ENCODE measurements at places on chromosomes 1 and 21. TPM values are rescaled to one million over a fixed set of nuclear protein-coding genes. Genes with fewer than 3 reads are reported as not detected.

DNA sequence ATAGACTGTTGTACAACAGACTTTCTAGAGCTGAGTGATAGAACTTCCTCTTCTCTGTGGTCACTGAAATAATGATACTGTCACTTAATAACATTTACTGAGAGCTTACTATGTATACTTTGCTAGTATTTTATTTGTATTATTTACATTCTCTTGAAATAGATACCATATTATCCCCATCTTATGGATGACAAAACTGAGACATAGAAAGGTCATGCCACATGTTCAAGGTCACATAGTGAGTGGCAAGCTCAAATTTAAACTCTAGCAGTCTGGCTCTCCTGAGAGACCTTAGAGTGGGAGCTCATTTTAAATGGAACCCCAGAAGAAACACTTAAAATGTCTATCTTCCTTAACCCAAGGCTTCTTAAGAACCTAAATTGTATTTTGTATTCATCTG lies 266.6 kb upstream of the CAMK1G start:
- no peak overlapping the region for H3K27ac ChIP-seq
- no peak for DNase-seq
- H3K4me1 ChIP-seq: no peaks in the 10 kb centered on the region
- no peaks in the 10 kb centered on the region for H3K27me3 ChIP-seq
- no peaks in the 10 kb centered on the region for H3K36me3 ChIP-seq

GRCh38 chr1:45001011-45001481 lies 10.1 kb downstream of the HECTD3 start:
- no peak overlapping the region for H3K4me3 ChIP-seq
- DNase-seq: no peak
- peaks cover 45% of the 10 kb centered on the region for H3K36me3 ChIP-seq
- H3K4me1 ChIP-seq: peaks cover 7% of the 10 kb centered on the region

GRCh38 chr1:93842750-93843500 lies 36.1 kb downstream of the DNTTIP2 start:
- H3K4me3 ChIP-seq: no peak overlapping the region
- no peak for DNase-seq
- no peak overlapping the region for H3K27ac ChIP-seq
- peaks cover 24% of the 10 kb centered on the region for H3K4me1 ChIP-seq
- H3K36me3 ChIP-seq: peaks cover 3% of the 10 kb centered on the region
- H3K27me3 ChIP-seq: no peaks in the 10 kb centered on the region

DNA sequence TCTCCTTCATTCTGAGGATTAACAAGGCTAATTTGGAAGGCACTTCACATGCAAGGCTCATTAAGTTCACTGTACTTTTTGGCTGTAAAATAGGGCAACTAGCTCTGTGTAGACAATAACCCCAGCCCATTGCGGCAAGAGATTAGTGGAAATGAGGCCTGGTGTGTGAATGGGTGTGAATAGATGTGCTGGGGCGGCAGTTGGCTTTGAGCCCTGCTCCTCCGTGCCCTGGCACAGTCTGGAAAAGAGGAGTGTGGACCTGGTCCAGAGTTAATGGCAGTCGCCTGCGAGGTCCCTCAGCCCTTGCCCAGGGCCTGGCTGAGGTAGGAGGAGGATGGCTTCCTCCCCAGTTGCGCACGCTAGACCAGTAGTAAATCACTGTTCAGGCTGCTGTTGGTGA lies 4.8 kb downstream of the KISS1 start:
- no peak overlapping the region for H3K27ac ChIP-seq
- DNase-seq: no peak
- H3K4me1 ChIP-seq: peaks cover 14% of the 10 kb centered on the region
- no peak overlapping the region for H3K4me3 ChIP-seq

DNA sequence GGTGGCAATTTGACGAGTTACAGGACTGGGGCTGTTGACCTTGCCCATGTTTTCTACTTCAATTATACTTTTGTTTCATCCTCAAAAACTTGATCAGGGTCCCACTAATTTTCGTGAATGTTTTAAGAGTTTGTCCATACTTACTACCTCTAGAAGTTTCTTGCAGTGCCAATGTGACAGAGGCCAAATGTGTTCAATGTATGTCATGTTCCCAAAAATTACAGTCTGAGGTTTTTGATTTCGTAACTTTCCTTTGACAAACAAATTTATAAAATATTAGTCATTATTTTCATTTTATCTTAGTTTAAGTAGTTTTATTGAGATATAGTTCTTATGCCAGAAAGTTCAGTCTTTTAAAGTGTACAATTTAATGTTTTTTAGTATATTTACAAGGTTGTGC lies 15.3 kb downstream of the VPS13D start:
- DNase-seq: no peak
- H3K36me3 ChIP-seq: peaks cover 78% of the 10 kb centered on the region
- no peaks in the 10 kb centered on the region for H3K27me3 ChIP-seq
- peak overlapping the region; percentile 75 for H3K27ac ChIP-seq

GRCh38 chr21:39911286-39912199 lies 44.3 kb downstream of the PCP4 start:
- no peak overlapping the region for H3K4me3 ChIP-seq
- no peak for DNase-seq
- no peaks in the 10 kb centered on the region for H3K4me1 ChIP-seq
- H3K27me3 ChIP-seq: no peaks in the 10 kb centered on the region
- no peak overlapping the region for H3K27ac ChIP-seq
- H3K36me3 ChIP-seq: no peaks in the 10 kb centered on the region

ZMPSTE24 gene
- total RNA-seq: 36.4 TPM

S100A7A gene
- total RNA-seq: not detected

NDUFS5 gene
- 351 TPM for total RNA-seq

RHOU gene
- 5.5 TPM for total RNA-seq

KRTAP19-1 gene
- total RNA-seq: 8.7 TPM

HLX gene
- 2.9 TPM for total RNA-seq

OPRD1 gene
- not detected for total RNA-seq

ARHGAP30 gene
- total RNA-seq: 46.2 TPM

Measured in suprapubic skin (tissue), 4 donors.